ENCODE measurements at places on chromosomes 7 and 10.

DNA sequence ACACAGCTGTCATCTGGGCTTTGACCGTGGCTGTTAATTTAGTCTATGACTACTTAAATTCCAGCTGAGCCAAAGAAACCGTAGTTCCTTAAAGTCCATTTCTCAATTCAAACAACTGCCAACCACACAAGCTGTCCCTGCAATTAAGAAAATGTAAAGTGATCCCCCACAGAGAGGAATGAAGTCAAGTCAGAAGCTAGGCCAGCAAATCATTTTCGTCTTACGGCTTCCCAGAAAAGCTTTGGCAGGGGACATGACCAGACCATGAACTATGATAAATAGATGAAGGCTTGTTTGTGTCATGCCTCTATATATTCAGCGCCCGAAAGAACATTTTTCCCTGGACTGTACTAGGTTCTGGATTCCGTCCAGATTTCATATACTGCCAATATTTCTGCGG, 54.6 kb downstream of the HACD1 start:
- no peak for DNase-seq

- no peak for DNase-seq
These were observed 333.9 kb downstream of the ADRA2A start for GRCh38 chr10:111410740-111411139.

DNA sequence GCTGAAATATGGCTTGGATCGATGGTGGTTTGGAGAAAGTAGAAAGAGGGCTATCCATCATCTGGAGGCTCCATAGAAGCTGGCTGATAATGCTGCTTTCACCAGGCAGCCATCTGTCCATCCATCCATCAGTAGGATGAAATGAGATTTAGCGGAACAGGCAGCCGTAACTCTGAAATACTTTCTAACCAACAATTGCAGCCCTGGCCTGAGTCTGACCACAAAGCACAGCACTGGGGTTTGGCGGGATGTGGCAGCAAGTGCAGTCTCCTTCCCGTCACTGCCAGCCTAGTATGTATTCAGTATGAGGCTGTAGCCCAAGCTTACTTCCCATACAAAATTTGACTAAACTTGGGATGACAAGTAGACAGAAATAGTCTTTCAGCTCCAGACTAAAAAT, 38.0 kb downstream of the R3HCC1L start:
- DNase-seq: no peak

GRCh38 chr7:141436139-141436538, 115.1 kb upstream of the AGK start:
- DNase-seq: no peak

DNA sequence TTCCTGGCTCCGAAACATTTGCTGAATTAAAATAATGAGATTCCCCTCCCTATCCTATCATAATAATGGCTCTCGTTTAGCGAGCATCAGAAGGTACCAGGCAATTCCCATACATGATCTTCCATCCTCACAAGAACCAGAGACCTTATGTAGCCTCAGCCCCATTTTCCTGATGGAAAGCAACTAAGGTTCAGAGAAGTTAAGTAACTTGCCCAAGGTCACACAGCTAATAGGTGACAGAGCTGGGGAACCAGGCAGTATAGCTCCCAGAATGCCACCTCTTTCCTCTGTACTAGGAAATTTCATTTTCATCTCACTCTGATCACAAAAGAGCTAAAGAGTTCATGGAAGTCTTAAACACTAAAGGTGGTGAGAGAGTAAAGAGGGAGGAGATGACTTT, 2.4 kb downstream of the SLIT1 start:
- no peak for DNase-seq

- DNase-seq: no peak
These were observed 3.8 kb downstream of the VPS41 start for GRCh38 chr7:38905056-38905759.

- DNase-seq: no peak
These were observed 134.7 kb downstream of the DNAJB6 start for GRCh38 chr7:157471259-157472125.

GRCh38 chr7:103887853-103888602, 101.4 kb downstream of the RELN start:
- DNase-seq: no peak

DNA sequence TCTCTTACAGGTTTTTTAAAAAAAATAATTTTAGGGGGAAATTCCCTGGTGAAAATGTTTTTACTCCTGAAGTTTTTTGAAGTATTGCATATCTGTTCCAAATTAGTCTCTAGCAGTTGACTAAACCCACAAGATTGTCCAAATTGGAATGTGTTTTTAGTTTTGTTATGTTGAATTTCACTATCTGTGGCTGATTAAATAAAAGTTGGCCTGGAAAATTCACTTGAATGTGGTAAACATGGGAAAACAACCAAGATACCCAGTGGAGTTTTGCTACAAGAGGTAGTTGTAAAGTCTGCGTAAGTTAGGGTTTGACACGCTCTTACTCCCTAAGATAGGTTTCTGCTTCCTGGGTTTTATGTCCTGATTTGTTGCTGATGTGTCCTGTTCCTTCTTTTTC, 3.3 kb downstream of the TSGA13 start:
- DNase-seq: no peak
